ENCODE measurements at places on chromosomes 2 and 18.

GRCh38 chr2:235827585-235827992 lies 333.7 kb downstream of the AGAP1 start:
- no peak for DNase-seq

GRCh38 chr18:48670751-48671560 lies 132.1 kb downstream of the CTIF start:
- DNase-seq = no peak

DNA sequence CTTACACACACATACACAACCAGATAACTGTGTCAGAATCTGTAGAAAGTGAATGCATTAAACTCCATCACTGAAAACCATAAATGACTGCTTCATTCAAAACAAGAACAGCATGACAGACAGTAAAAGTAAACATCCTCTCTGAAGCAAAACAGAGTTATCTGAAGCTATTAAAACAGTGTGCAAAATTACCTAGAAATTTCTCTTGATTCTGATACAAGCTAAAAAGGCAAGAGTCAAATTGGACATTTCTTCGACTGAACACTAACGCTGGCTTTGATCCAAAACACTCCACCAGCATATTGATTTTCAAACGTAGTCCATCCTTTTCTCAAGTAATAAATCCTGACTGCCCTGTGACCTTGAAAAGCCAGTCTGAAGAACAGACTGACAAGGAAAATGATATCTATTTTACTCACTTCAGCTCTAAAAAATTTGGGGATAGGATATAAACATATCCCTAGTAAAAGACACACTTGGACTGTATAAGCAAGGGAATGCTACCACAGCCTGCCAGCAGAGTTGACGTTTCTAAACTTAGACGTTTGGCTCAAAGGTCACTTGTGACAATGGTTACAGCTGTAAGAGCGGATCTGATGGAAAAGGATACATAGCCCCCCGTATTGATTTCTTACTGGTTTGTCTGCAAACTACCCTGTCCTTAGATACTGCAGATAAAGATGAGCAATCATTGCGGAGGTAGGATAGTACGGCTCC lies 128.9 kb upstream of the ITGB6 start:
- DNase-seq = no peak

- no peak for DNase-seq
These were observed 307.1 kb downstream of the OSR1 start for GRCh38 chr2:19051203-19051831.

DNA sequence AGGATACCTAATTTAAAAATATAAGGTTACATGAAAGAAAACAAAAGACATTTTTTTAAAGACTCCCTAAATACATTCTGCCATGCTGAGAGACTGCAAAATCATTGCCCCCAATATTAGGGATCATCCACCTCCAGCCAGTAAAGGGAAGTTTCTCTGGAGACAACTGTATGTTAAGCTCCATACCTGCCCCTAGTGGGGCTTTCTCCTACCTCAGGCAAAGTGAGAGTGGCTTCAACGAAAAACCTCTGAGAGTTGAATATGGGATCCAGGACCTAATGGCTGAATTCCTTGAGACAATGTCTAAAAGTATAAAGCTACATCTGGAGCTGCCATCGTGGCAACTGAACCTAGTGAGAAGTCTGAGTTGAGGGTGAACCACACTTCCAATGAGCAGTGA lies 248.1 kb upstream of the FIGN start:
- no peak for DNase-seq

GRCh38 chr18:22398464-22398863 lies 19.3 kb downstream of the CTAGE1 start:
- no peak for DNase-seq

DNA sequence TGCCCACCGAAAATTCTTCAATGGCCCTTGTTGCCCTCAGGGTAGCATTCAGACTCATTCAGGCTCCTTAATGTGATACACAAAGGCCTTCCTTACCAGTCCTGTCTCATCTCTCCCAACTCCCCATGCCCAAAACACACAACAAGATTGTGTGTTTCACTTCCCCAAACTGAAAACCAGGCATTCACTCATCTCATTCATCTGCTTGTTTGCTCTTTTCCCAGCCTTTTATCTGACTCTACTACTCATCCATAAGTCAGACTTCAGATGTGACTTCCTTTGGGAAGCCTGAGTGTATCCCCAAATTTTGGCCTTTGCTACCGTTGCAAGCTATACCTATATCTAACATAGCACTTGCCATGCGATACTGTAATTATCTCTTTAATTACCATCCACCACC lies 9.7 kb upstream of the SLC39A10 start:
- DNase-seq = no peak

DNA sequence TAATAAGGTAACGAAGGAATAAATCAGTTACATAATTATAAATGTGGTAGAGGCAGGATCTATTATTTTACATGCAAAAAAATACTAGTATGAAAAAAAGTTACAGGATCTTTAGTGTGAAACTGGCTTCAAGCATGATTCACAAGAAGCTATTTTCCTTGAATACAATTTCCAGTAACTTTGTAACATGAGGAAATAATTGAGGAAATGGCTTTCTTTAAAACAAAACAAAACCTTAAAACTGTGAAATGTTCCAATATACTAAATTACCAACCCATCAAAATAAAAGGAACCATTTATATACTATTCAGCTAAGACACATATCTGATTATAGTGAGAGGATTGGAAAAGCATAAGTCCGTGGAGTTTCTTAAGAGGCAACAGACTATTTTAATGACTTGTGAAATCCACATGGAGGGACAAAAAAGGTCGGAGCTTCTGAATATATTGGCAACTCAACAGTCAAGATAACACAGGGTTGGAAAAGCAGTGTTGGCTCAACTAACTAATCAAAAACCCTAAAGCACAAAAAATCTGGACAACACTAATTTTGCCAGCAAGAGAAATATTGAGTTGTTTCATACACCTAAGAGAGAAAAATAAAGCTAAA lies 10.6 kb downstream of the IRS1 start:
- DNase-seq = no peak

- no peak for DNase-seq
These were observed 61.5 kb downstream of the FARP2 start for GRCh38 chr2:241417626-241418025.

- no peak for DNase-seq
These were observed 40.9 kb upstream of the SMAD7 start for GRCh38 chr18:48991676-48992075.

All from activated gamma-delta T cell (primary cell).